ENCODE measurements at places on chromosomes 1 and 21.

- peak; percentile 52 for DNase-seq
These were observed 15.6 kb upstream of the TTLL10 start for GRCh38 chr1:1157914-1158710.

DNA sequence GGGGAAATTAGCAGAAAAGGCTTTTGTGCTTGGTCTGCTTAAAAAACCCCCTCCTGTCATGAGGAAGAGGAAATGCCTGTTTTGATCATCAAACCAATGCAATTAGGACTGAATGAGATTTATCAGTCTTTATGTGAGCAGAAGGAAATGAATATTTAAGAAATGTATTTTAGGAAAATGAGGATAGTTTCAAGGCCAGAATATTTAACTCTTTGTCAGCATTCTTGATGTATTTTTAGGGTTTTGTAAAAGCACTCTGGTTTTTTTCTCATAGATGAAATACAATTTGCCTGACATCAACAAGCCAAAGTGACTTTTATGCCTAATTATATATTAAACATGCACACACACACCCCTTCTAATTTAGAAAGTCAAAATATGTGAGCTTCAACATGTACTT is 213.8 kb downstream of the GRIK1 start:
- DNase-seq: no peak

DNA sequence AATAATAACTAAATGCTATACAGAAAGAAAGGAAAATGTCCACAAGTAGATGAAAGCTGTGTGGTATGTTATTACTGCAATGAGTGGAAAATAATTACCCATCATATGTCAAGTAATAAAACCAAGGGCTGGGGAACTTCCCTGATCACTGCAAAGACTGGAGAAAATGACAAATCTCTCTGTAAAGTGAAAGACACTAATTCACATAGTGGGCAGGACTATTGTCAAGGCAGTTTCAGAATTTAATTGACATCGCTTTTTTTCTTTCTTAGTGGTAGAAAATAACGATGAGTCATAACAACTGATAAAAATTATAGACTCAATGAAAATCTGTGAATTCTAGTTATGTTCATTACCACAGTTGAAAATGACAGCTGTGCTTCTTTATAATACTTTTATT is 153.7 kb upstream of the ST6GALNAC5 start:
- DNase-seq: no peak

GRCh38 chr1:240091614-240092300 is at the start of gene FMN2:
TSS of gene FMN2 (plus strand) at chr1:240091883. CDS start at chr1:240092110, 227 bp downstream.
- DNase-seq: peak; percentile 22

- no peak for DNase-seq
These were observed 315.7 kb upstream of the USP25 start for GRCh38 chr21:15414057-15414456.

DNA sequence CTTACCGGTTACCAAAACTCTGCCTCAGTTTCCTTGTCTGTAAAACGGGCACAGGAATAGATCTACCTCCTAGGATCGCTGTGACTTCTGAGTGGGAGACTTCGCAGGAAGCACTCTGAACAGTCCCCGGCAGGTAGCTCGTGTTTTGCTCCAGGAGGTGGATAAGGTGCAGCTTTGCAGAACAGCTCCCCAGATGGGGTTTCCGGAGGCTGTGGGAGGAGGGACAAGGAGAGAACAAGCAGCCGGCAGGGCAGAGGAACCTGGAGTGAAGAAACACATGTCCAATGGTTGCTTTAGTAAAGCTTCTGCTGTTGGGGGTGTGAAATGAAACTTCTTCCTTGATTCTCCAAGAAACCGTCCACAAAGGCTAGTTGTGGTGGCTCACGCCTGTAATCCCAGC is 95.5 kb upstream of the TARDBP start:
- no peak for DNase-seq

DNA sequence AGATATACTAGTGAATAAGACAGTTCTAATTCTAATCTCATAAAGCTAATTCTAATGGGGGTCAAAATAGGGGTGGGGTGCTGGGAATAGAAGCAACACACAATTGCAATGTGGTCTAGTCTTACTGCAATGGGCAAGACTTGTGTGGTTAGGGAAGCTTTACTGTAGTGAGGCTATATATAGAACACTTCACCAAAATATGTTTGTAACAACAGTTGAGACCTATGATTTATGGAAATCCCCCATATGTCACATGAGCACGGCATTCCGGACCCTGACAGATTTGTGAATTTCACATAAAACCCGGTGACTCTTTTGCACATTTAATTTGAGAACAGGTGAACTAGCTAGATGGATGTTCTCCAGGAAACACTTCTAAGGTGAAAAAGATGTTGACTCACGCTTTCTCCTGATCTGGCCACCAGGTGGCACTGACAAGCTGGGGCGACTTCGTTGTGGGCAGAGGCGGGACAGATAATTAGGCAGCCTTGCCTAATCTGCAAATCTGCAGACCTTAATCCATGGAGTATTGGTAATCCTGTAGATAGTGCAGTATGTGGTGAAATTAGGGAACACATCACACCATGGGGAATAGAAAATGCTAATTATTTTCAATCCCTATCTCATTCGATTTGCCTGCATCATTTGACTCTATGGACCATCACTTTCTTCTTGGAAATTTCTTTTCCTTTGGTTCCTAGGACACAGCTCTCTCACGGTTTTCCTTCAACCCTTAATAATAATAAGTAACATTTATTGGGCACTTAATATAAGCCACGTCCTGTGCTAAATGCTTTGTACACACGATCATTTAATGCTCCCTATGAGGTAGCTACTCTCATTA is 37.7 kb downstream of the KIAA0040 start:
- peak; percentile 87 for DNase-seq

- no peak for DNase-seq
These were observed 144.2 kb downstream of the LYPLAL1 start for GRCh38 chr1:219317762-219318353.

DNA sequence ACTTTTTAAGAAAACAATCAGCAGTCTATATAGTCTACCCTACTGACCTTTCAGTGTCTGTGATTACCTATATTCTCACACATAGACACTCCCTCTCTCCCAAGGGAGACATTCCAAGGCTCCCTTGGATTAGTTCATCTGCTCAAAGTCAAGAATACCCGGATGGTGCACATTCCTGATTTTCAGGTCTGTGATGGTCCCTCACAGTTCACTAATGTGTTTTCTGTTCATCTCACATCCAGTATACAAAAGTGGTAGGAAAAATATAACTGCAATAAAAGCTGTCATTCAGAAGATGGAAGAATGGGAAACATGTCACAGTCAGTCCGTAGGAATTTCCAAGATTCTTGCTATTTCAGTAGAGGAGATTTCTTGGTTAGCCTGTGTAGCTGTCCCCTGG is 224.1 kb upstream of the CACYBP start:
- no peak for DNase-seq

DNA sequence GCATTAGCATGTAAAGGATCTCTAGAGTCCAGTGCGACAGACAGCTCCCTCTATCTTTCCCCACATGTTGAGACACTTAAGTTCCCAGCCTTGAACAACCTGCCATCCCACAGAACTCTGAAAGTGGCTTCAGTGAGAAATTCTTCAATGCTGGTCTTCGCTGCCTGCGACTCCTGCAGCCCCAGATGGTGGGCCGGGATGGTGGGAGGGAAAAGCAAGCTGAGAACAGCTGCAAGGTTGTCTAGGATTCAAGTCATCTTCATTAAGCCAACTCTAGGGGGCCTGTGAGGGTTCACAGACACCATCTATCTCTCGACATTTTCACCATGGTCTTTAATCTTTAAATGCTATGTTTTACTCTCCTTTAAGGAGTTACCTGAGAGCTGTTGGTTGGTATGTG is 185.5 kb upstream of the C1orf174 start:
- DNase-seq: no peak

- no peak for DNase-seq
These were observed 3.4 kb upstream of the PDE9A start for GRCh38 chr21:42650033-42650370.

DNA sequence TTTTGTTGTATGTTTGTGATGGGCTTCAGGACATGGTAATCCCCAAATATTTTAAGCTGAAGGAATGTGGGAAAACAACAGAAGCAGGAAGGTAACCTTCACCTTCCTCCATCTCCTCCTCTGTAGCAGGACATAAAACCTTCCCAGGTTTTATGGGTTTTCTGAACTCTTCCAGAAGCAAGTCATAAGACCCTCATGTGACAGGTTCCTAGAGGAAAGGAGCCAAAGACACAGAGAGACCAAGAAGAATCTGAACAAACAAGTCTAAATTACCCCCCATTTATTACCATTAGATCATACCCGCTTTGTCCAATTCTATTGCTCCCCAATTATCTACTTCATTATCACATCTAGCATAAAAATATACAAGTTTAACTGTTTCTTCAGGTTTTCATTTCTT is 28.8 kb downstream of the SCMH1 start:
- no peak for DNase-seq

- DNase-seq: no peak
These were observed 32.4 kb downstream of the KANK4 start for GRCh38 chr1:62286786-62287224.

GRCh38 chr1:16155537-16156410 is at the start of gene EPHA2:
TSS of gene EPHA2 (minus strand) at chr1:16156069. CDS start at chr1:16155932, 137 bp downstream.
- peak; percentile 19 for DNase-seq

- no peak for DNase-seq
These were observed 2.3 kb downstream of the EGLN1 start for GRCh38 chr1:231419738-231420298.

- DNase-seq: no peak
These were observed 22.9 kb downstream of the SYT2 start for GRCh38 chr1:202687370-202687769.

GRCh38 chr1:63651161-63651701 is 58.0 kb downstream of the PGM1 start:
- DNase-seq: peak; percentile 27

DNA sequence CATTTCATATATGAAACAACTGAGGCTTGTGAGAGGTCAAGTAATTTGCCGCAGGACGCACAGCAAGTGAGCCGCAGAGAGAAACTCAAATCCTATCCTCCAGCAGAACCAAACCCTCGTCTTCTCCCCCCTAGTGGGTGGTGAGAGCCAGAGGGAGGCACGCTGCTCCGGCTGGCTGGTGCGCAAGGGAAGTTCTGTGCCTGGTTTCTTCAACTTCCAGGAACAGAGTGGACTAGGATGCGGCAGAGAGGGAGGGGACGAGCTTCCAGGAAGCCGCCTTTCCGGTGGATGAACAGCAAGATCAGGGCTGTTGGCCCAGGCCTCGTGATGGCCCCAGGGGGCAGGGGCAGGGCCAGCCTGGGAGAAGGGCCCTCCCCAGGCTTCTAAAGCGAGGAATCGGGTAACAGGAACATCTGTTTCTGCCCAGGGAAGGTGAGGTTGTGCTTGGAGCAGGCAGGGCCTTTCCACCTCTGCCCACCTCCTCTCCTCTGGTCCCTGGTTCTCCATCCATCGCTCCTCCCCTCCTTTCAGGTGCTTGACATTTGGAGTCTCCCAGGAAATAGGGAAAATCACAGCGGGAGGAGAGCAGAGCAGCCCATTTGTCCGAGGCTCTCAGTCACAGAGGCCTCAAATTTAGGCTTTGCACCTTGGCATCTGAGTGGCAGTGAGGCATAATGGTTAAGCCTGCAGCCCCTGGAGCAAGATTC is 16.8 kb upstream of the PDIK1L start:
- DNase-seq: no peak

DNA sequence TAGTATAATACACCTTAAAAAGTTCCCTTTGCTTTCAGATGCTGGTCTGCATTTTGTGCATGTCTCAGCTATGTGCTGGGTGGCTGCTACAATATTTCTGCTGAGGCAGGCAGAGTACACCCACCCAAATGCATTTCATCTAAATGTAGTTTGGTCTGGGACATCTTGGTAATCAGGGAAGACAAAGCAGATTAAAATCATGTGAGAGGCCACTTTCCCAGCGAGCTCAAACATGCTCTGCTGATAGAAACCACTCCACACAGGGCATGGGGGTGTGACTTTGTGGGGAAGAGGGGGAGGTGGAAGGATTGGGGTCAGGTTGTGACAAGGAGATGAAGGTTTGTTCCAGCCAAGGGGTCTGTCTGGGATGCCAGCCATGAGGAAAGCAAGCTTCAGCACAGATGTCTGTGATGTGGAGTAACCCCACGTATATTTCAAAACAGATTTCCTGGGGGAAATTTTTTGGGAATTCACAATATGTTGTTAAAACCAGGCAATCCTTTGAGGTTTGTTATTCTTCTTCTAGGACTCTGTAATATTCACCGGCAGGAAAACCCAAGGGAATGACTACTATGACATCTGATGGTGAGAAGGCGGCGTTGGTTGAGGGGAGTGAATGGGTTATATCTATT is 255.1 kb upstream of the FGGY start:
- DNase-seq: no peak

- DNase-seq: no peak
These were observed 9.4 kb upstream of the SAMD11 start for GRCh38 chr1:914131-914890.

DNA sequence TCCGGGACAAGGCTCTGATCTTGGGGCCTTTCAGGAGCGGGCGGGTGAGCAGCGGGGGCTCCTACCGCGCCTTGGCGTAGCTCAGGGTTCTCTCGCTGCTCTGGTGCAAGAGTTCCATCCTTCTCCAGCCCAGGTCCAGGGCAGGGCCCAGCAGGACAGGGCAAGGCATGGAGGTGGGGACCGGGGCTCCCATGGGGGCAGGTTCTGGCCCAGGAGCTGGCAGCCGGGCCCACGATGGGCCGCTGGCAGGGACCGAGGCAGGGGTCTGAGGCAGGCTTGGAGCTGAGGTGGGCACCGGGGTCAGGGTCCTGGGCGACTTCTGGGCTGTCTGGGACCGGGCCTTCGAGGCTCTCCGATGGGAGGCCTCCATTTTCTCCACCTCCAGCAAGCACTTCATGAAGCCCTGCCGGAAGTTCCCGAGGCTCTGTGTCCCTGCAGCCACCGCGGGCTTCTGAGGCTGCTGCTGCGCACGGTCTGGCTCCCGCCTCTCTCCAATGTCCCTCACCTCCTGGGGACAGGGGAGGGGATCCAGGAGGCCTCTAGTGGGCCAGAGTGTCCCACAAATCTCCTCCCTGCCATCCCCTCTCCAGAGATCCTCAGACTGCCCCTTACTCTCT is 27.6 kb downstream of the SPATA21 start:
- no peak for DNase-seq

DNA sequence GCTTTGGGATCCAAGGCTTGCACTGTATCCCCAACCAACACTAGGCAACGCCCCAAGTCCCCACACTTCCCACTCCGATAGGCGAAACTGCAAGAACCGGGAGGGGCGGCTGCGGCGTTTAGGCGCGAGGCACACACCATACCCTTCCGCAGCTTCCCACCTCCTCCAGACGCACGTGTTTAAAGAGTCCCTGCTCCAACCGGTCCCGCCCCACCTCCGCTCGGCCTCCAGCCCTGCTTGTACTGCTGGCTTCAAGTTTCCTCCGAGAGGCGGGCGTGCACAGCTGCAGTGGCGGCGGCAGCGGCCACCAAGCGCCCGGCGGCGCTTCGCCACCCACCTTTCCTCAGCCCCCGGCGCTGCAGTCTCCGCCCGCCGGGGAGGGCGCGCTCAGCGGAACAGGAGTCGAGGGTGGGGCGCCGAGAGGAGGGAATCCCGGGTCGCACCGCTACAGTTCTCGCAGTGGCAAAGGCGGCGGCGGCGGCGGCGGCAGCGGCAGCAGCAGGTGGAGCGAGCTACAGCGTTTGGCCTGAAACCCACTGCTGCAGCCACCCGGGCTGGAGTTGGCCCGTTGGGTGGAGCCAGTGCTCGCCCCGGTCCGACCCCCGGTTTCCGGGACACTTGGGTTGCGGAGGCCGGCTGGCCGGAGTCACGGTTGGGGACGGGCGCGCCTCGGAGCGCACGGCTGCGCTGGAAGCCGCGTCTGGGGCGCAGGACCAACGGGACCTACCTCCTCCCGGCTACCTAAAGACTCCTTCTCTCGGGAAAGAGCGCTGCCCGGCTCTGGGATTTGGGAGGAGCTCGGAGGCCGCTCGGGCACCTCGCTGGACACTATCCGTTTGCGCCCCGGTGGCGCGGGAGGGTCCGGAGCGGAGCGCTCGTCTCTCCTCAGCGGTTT is at the start of gene CNIH3:
Gene CNIH3 (plus strand): TSS at position 457 of the 895 bp plus-strand sequence. CDS start 858 bp downstream, outside the sequence.
- peak; percentile 56 for DNase-seq

- no peak for DNase-seq
These were observed 88.2 kb downstream of the KAZN start for GRCh38 chr1:14686701-14687100.
